ENCODE measurements at places on chromosomes 7 and 10.

DNA sequence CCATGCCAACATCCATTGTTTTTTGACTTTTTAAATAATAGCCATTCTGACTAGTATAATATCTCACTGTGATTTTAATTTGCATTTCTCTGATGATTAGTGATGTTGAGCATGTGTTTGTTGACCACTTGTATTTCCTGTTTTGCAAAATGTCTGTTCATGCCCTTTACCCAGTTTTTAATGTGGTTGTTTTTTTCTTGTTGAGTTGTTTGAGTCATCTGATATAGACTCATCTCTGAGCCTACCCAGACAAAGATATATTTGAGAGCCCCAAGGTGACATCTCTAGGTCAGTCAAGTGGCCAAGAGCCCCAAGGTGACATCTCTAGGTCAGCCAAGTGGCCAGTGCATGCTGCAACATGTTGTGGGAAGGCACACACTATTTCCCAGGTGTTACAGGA is 224.7 kb downstream of the HECW1 start:
- DNase-seq = no peak

DNA sequence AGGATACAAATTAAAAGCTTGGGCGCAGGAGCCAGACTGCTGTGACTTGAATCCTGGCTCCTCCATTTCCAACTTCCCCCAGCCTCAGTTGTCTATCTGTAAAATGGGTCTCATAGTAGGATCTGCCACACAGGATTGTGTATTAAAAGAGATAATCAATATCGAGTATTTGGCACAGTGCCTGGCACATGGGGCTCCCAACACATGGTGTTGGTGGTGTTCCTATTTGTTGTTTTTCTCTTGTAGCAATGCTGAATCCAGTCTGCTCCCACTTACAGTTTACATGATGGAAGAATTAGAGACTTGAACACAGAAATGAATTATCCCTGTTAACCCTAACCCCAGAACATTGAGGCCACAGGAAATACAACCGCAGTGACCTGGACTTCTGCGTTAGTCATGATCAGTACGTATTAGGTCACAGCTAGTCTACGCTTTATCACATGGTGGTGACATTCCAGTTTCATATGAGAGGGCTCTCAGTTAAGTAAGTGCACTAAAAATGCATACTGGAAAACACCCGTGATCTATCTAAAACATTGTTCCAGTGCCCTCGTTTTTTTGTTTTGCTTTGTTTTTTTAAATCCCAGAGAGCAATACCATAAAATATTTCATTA is 169.5 kb upstream of the KLF14 start:
- DNase-seq = no peak

DNA sequence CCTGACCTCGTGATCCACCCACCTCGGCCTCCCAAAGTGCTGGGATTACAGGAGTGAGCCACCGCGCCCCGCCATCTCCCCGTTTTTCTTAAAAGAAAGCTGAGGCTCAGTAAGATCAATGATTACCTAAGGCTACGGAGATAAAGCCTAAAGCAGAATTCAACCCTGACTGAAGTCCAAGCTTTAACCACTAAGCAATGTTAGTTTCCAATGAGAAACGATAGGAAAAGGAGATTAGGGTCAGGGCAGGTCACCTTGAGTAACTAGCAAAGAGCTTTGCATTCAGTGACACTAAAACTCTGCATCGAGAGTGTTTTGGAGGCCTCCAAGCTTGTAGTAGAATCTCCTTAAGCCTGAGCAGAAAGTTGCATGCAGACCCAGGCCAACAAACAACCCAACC is 17.6 kb upstream of the PRXL2A start:
- DNase-seq = no peak

GRCh38 chr10:13991353-13991752 is 339.4 kb downstream of the FRMD4A start:
- DNase-seq = no peak

- no peak for DNase-seq
These were observed 128.2 kb downstream of the SEMA3E start for GRCh38 chr7:83520726-83521125.

- DNase-seq = no peak
These were observed 161.7 kb upstream of the PLXDC2 start for GRCh38 chr10:19654576-19654975.

Measured in activated T-cell treated with anti-CD3 and anti-CD28 coated beads, Interleukin-2, amount 50 U/mL, for 4 hours (primary cell).